ENCODE measurements at places on chromosomes 3 and 15. TPM values are rescaled to one million over a fixed set of nuclear protein-coding genes. Genes with fewer than 3 reads are reported as not detected.

SYNM gene
- total RNA-seq = 3.9 TPM

ANKUB1 gene
- not detected for total RNA-seq

CCDC54 gene
- not detected for total RNA-seq

DNA sequence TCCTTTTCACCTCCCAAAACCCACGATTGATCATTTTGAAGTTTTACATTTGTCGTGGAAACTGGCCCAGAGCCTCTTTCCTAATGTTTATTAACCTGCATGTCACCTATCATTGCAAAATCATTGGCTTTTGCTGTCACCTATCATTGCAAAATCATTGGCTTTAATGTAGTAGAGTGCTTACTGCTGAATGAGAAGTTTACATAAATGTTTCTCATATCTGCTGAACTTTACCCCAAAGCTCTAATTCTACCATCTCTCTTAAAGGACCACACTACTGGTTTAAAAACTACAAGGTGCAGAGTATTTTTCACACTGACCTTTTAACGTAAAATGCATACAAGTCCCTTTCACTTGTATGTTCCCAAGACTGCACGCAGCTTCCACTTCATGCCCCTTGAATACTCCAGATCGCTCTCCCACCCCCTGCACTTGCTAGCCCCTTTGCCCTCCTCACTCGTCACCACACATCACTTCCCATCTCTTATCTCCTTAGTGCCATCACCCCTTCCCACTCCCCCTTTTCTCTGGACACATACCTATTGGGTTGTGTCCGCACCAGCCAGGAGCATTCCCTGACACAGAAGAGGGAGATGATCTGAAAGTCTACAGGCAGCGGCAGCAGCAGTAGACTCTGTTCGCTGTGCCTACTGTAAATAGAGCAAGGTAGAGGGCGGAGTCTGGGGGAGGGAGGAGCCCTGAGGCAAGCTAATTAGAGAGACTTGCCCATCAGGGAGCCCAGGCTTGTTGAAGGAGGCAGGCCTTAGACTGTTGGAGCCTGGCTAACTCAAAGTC, 30.2 kb upstream of the ATOSA start:
- DNase-seq = no peak

- peak; percentile 97 for DNase-seq
Observed at GRCh38 chr3:198071602-198072287, 111.7 kb downstream of the LMLN start.

GRCh38 chr15:85536341-85536740, 155.9 kb downstream of the AKAP13 start:
- no peak for DNase-seq

- DNase-seq = no peak
Observed at GRCh38 chr15:64824929-64825430, 467 bp downstream of the PIF1 start.

SOX2 gene
- total RNA-seq = not detected

DNA sequence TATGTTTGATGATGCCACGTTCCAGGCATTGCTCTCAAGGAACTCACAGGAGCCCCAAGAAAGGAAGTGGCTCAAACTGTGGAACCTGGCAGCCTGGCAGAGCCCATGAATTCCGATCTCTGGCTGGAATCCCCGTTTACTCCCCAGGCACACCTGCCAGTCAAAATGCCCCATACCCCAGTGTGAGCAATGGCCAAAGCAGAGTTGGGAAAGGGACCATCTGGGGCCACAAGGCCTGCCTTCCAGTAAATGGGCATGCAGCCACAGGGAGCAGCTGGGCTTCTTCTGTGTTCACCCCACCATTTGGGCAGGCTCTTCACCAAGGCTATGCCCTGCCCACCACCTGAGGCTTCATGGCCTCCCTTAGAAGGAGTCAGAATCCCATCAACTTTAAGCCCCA, 257.0 kb upstream of the GOLGA6L4 start:
- DNase-seq = no peak

CKMT1A gene
- total RNA-seq = 6.5 TPM

Measured in kidney epithelial cell (primary cell).